Mucosa of gallbladder (tissue), 1 donor: ENCODE measurements at places on chromosomes 13 and 19.
A peak's percentile ranks its signal among the peaks of the same experiment; 100 is the strongest.

DNA sequence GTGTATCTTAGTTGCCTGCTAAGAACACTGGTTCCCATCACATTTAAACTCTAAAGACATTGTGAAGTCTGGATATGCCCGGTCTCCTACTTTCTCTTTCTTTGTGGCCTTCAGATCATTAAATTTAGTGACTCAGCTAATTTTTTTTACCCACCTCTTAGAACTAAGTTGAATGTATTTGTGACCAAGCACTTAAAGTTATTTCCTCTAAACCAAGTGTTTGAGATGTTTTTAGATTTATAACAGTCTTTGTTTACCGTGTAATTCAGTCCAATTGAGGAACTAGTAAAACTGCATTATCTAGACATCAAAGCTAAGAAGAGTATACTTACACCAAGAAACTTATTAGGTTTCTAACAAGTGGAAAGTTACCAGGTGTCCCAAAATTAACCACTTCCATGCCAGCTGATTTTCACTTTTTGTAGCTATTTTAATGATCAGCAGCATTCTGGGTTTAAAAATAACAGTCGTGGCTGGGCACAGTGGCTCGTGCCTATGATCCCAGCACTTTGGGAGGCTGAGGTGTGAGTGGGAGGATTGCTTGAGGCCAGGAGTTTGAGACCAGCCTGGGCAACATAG lies 53.1 kb downstream of the ARHGAP35 start:
- no peak for DNase-seq

DNA sequence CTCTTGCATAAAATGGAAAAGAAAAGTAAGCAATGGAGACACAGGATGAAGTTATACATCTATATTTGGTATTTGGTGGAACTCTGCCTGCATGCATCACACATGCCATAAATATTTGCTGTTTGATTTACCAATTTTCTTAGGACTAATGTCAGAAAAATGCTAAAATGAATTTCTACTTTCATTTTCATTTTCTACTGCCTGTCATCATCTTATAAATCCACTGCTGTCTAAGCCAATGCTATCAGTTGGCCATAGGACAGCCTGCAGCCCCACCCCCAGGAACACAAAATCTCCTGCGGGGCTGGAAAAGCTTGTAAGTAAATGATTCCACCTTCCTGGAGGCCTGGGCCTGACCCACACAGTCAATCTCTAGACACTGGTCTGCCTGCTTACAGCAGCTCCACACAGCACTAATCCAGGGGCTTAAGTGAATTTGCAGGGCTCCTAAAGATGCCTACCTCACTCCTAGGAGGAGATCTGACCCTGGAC lies 122.0 kb downstream of the ENOX1 start:
- DNase-seq, result peak; percentile 10

DNA sequence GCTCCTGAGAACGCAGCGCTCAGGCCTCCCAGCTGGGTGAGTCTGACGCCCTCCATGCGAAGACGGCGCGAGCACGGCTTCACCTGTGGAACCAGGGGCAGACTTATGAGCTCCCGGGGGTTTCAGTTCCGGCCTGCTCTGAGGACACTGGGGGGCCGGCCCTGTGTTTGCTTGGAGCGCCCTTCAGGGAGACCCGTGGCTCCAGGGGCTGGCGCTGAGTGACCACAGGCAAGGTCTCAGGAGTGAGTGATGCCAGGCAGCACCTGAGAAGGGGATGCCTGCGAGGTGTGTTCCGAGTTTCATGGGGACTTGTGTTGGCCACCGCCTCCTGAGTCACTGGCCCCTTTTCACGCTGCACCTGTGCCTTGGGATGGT lies 4.5 kb downstream of the MCF2L start:
- no peak for DNase-seq

- no peak for DNase-seq
These were observed 34.4 kb downstream of the KLF2 start for GRCh38 chr19:16359074-16359473.

- no peak for DNase-seq
These were observed 12.6 kb downstream of the SCEL start for GRCh38 chr13:77548095-77548494.

GRCh38 chr13:30191491-30192100 lies 115.8 kb downstream of the KATNAL1 start:
- DNase-seq, result no peak

DNA sequence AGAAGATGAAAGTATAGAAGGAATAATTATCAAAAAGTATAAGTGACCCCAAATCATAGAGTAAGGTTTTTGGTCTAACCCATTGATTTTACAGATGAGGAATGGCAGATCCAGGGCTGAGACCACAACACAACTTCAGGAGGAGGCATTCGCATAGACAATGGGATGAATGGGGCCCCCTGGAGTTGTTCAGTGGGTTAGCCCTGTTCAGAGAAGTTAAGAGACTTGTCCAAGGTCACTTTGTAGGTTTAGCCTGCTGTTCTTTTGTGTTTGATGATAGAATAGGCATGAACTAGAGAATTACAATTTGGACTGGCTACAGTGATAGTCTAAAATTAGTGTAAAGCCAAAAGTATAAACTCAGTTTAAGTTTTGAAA lies 233.9 kb downstream of the KCNRG start:
- DNase-seq, result no peak

GRCh38 chr13:99972190-99972731 lies 694 bp upstream of the ZIC5 start:
- DNase-seq, result no peak

- DNase-seq, result peak; percentile 90
These were observed 8.7 kb downstream of the GPX4 start for GRCh38 chr19:1112268-1113029.

DNA sequence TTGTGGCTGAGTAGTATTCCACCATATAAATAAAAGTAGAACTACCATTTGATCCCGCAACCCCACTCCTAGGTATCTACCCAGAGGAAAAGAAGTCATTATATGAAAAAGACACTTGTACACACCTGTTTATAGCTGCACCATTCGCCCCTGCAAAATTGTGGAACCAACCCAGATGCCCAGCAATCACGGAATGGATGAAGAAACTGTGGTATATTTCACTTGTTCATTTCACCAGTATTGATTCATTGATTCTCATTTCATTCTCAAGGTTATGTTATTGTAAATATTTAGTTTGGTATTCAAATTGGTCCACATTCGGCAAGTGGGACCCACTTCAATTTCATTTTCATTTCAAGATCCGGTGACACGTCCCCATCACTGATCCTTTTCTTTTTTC lies 8.2 kb upstream of the RFPL4A start:
- DNase-seq, result no peak

DNA sequence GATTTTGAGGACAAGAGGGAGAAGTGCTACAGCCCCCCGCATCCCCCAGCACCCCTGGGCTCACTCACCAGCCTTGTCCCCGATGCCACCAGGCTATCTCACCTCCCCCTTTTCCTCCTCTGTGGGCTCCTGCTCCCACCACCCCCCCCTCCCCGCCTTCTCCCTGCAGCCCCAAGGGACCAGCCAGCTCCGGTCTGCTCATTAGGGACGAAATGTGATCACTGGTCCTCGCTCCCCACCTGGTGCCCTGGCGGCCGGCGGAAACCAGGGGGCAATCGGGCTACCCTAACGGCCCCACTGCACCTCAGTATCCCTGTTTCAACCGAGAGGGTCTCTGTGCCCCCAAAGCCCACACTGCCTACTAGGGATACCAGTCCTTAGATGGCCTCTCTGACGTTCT lies 2.7 kb downstream of the GPR4 start:
- no peak for DNase-seq

DNA sequence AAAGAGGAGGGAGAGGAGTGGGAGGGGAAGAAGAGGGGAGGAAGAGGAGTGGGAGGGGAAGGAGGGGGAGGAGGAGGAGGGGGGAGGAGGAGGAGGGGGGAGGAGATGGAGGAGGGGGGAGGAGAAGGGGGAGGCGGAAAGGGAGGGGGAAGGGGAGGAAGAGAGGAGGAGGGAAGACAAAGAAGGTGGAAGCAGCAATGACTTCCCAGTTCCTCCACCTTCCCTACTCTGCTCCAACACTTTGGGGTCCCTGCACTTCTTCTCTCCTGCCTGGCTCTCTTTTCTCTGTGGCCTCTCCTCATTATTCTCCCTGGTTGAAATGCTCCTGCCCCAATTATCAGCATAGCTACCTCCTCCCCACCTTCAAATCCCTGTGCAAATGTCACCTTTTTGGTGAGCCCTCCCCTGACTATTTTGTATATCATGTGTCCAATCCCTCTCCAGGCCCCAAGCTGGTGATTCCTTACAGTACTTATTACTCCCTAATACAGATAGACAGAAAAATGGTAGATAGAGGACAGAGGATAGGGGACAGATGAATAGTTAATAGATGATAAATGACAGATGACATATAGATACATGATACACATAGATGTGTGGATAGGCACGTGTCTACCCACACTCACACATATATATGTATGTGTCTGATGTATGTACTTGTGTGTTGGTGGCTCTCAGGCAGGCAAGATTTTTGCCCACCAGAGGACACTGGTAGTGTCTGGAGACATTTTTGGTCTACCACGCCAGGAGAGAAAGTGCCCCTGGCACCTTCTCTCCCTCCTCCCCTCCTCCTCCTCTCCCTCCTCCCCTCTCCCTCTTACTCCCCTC lies 25.2 kb downstream of the NLRP9 start:
- DNase-seq, result no peak

- DNase-seq, result peak; percentile 74
These were observed 15.0 kb downstream of the CIC start for GRCh38 chr19:42284066-42284501.

DNA sequence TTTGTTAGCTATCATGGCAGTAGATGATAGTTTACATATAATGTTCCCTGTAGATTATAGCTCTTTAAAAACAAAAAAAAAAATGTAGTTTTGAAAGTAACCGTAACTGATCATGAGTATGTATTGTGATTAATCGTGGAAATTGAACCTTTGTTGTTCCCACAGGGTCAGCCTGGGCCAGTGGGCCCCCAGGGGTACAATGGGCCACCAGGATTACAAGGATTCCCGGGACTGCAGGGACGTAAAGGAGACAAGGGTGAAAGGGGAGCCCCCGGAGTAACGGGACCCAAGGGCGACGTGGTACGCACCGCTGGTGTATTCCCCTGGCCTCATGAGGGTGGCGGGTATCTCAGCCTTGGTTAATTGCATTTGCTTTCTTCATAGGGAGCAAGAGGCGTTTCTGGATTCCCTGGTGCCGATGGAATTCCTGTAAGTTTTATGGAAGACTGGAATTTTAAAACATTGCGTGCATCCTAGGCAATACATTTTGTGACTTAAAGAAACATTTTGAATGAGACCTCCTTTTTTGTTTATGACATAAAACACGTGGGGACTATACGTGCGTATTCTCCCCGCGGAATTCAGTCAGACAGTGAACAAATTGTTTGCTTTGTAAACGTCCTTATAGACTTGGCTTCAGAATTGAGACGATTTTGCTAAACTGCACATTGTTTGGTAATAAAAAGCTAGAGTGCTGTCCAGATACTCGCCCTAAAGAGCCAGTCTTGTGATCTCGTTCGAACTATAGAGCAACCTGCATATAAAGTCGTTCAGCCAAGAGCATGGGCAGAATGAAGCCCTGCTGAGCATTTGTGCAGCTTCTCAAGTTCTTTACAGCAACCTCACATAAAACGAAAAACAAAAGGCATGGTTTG lies 117.7 kb downstream of the COL4A2 start:
- DNase-seq, result no peak

- no peak for DNase-seq
These were observed 39.8 kb downstream of the GPR180 start for GRCh38 chr13:94641409-94641941.

- peak; percentile 73 for DNase-seq
These were observed 10.2 kb downstream of the EPSTI1 start for GRCh38 chr13:42981853-42982252.

- DNase-seq, result no peak
These were observed 791 bp downstream of the PRKD2 start for GRCh38 chr19:46715975-46716671.

DNA sequence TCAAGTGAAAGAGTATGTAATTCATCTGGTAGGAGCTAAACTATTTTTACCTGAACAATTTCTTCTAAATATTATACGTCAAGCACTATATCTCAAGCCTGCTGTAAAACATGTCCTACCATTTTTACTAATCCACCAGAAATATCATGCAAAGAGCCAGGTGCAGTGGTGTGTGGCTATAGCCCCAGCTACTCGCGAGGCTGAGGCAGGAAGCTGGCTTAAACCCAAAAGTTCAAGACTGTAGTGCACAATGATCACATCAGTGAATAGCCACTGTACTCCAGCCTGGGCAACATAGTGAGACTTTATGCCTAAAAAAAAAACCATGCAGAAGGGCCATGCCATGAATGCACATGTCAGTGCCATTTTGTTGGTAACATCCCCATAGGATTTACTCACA lies 20.7 kb upstream of the CLN5 start:
- DNase-seq, result no peak

DNA sequence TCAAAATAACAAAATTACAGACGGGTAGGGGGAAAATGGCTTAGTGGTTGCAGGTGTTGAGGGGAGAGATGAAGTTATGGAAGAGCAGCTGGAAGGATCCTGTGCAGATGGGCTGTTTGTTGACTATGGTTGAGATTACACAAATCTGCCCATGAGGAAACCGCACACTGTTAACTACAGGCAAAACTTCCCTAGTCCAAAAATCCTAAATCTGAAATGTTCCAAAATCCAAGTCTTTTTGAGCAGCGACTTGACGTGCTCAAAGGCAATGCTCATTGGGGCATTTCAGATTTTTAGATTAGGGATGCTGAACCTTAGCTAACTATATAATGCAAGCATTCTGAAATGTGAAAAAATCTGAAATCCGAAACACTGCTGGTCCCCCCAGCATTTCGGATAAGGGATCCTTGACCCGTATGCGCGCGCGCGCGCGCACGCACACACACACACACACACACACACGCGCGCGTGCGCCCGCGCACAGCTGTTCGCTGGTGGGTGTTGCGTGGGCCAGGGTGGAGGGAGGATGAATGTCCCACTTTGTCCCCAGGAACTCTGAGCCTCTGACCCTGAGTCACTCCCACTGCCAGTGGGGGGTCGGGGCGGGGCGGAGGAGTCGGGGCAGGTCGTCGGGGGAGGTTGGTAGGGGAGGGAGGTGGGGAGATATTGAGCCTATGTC lies 6.8 kb downstream of the F2RL3 start:
- DNase-seq, result no peak

DNA sequence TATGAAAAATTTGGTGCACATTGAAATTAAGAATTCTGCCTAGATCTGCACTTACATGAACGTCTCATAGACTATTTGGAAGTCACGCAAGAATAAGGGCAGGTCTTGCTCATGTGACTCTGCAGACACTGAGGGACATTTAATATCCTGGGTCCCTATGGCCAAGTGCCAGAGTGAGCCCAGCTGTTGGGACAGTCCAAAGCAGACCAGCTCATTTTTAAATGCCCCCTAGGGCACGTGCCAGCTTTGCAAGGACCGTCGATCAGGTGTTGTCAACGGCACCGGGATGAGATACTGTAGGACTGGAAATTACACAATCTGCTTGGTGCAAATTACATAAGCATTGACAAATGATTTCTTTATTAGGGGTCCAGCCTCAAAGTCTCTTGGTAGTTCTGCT lies 293.6 kb downstream of the TEX29 start:
- DNase-seq, result no peak

- no peak for DNase-seq
These were observed 2.1 kb downstream of the C19orf12 start for GRCh38 chr19:29712744-29713516.

DNA sequence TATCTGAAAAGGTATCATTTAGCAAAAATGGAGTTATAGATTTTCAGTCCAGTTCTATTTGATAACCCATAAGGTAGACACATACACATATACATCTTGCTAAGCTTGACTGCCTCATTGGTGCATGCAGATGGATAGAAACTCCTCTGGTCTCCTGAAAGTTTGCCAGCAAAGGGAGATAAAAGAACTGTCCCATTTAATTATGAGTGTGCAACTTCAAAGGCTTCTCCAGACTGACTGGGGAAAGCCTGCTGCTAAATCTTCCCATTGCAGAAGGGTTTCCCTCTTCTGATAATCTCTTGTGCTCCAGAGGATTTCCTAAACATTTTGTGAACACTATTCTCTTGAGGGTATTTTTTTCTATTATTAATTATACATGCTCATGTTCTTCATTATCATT lies 131.9 kb downstream of the ITGBL1 start:
- DNase-seq, result no peak
